Adrenal gland (tissue), 19 donors: ENCODE measurements at places on chromosomes 16 and 17. TPM values are rescaled to one million over a fixed set of nuclear protein-coding genes. Genes with fewer than 3 reads are reported as not detected.

DNA sequence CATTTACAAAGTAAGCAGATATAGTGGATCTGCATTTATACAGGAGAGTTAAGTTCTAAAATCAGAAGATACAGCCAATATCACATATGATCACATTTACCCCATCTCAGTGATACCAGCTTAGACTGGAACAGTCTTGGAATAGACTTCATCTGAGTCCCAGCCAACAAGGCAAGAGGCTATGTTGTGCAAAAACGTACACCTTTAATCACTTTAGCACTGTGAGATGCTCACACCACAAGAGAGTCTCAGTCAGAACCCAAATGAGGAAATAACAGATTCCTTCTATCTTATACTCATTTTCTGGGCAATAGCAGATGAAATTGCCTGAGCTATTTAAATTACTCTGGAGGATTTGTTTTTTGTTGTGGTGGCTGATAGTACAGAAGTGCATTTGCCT lies 145.6 kb downstream of the ANKFN1 start:
- no peak for DNase-seq

GRCh38 chr16:11535494-11535893 lies 51.2 kb downstream of the LITAF start:
- DNase-seq, result no peak

DNA sequence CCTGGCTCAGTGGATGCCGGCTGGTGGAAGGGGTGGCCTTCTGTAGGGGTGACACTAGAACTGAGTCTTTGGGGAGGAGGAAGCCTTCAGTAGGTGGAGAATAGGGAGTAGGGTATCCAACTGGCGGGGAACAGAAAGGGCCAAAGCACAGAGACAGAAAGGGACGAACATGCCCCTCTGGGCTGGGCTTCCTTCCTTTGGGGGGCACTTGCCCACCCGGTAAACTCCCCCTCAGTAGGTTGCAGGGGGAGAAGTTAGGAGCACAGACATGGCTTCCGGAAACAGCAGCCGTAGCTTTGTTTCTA lies 774 bp downstream of the ENGASE start:
- no peak for DNase-seq

- DNase-seq, result no peak
Measured at GRCh38 chr17:28038802-28039201, 3.7 kb upstream of the NLK start.

DNA sequence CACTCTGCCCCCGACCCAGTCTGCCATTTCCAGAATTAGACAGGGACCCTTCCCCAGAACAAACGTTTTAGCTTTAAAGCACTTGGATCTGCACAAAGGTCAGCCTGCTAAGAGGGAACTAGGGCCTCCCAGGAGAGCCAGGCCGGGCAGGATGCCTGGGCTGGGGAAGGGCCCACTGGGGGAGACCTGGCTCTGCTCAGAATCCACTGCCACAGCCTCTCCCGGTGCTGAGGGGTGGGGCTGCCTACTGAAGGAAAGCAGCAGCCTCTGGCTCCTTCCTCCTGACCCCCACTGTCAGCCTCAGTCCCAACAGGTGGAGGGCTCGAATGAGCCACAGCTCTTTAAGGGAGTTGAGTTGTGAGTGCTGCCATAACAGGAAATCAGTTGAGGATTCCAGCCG lies 1.7 kb downstream of the YBX2 start:
- no peak for DNase-seq

The FAM20A gene
- 4.1 TPM for polyA plus RNA-seq

The PABPN1L gene
- 0.56 TPM for polyA plus RNA-seq

The EFNB3 gene
- polyA plus RNA-seq, result 1.2 TPM
